Brain (organoid and tissue), 16 donors: ENCODE measurements at places on chromosomes 2 and 18. TPM values are rescaled to one million over a fixed set of nuclear protein-coding genes. Genes with fewer than 3 reads are reported as not detected.

The GREB1 gene
- polyA plus RNA-seq, result 11.3 TPM

The UCN gene
- 0.93 TPM for polyA plus RNA-seq

The ERBB4 gene
- polyA plus RNA-seq, result 0.81 TPM

The CMPK2 gene
- polyA plus RNA-seq, result 5.9 TPM

The OR6B2 gene
- not detected for polyA plus RNA-seq

The FAM110C gene
- polyA plus RNA-seq, result 1.3 TPM

The POU3F3 gene
- polyA plus RNA-seq, result 23.8 TPM

The DSG4 gene
- not detected for polyA plus RNA-seq

The ZNF236 gene
- 3.8 TPM for polyA plus RNA-seq

The CFAP65 gene
- 0.61 TPM for polyA plus RNA-seq
